ENCODE measurements at places on chromosomes 16 and 17. TPM values are rescaled to one million over a fixed set of nuclear protein-coding genes. Genes with fewer than 3 reads are reported as not detected.

DNA sequence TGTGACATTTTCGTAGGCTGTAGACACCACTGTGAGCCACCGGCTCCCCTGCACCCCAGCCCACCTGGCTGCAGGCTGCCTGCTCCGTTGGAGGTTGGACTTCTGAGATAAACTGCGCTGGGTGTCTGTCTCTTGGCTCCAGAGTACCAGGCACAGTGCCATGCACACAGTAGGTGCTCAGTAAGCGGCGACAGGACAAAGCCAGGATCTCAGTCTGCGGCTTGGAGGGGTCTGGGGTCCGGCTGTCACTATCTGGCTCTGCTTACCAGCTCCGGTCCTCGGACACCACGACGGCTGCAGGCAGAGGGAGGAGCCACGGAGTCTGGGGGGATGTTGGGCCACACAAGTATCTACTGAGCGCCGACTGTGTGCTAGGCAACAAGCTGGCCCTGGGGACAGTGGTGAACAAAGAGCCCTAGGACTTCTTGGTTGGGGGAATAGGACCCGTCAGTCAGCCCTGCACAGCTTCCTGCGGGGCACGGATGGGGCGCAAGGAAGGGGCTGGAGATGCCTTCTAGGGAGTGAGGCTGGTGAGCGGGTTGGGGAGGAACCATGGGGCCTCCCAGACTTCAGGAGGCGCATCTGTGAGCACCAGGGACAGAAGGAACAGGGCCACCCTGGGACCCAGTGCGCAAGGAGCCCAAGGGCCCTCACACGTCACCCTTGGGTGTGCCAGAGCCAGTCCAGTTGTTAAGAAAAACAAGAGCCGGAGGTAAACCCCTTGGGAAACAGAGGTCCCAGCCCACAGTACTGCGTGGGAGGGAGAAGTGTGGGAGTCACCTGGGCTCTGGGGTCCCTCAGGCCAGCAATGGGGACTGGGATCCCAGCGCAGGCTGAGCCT lies 17.3 kb downstream of the JPH3 start:
- H3K4me1 ChIP-seq, result no peaks in the 10 kb centered on the region
- peaks cover 42% of the 10 kb centered on the region for H3K27me3 ChIP-seq
- no peak overlapping the region for H3K4me3 ChIP-seq
- no peak overlapping the region for H3K27ac ChIP-seq
- no peak for DNase-seq
- H3K36me3 ChIP-seq, result no peaks in the 10 kb centered on the region

DNA sequence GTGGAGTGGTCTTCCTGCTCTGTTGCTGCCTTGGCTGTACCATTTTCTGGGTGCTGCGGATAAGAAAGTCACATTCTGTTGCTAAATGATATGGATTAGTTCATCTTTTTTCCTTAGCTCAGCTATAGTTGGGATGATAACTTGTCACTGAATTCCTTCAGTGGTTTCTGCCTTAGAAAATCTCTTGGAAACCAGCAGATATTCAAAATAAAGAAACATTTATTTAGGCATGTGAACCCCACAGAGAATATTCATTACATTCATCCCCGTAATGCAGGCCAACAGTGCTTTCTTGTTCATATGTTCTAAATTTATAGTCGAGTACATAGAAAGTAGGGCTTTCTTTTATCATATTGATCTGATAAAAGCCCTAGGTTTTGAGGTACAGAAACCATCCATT lies 151.3 kb downstream of the CYB561 start:
- H3K4me1 ChIP-seq, result no peaks in the 10 kb centered on the region
- H3K4me3 ChIP-seq, result no peak overlapping the region
- no peak for DNase-seq
- H3K27ac ChIP-seq, result no peak overlapping the region
- H3K27me3 ChIP-seq, result no peaks in the 10 kb centered on the region
- no peaks in the 10 kb centered on the region for H3K36me3 ChIP-seq

DNA sequence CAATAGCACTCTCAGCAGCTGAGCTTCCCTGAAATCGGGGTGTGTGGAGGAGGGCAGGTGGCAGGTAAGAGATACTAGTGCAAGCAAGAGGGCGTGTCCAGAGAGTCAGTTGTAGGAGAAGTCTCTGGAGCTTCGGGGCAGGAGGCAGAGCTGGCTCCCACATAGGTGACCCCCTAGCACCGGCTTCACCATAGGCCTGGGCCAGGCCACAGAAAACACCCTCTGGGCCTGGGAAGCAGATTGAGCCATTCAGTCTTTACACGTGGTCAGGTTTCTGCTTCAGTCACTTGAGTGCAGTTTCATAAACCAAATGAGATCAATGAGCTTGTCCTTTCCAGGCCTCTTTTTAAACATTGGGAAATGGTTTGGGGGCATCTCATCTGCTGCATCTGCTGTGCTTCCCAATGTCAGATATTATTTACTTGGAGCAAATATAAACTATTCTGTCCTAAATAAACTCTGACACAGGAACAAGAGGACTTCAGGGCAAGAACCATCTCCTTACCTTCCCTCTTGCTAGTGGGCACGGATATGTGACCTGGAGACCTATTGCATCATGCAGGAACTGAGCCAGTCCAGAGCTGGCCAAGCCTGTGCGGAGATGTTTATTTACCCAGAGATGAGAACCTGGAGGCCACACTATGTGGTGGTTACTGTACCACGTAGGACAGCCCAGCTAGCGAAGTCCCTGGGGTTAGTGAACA lies 16.1 kb downstream of the CCR7 start:
- H3K4me1 ChIP-seq, result peaks cover 86% of the 10 kb centered on the region
- H3K27ac ChIP-seq, result peak overlapping the region; percentile 24
- peaks cover 13% of the 10 kb centered on the region for H3K36me3 ChIP-seq
- H3K4me3 ChIP-seq, result no peak overlapping the region
- DNase-seq, result no peak

GRCh38 chr16:81610144-81610842 lies 165.7 kb downstream of the CMIP start:
- H3K36me3 ChIP-seq, result peaks cover 26% of the 10 kb centered on the region
- H3K27me3 ChIP-seq, result no peaks in the 10 kb centered on the region
- H3K4me3 ChIP-seq, result no peak overlapping the region
- no peak overlapping the region for H3K27ac ChIP-seq
- DNase-seq, result no peak

- no peak overlapping the region for H3K4me3 ChIP-seq
- H3K4me1 ChIP-seq, result no peaks in the 10 kb centered on the region
- H3K36me3 ChIP-seq, result no peaks in the 10 kb centered on the region
- no peak for DNase-seq
- H3K27me3 ChIP-seq, result no peaks in the 10 kb centered on the region
Measured at GRCh38 chr17:22461460-22462145, 769.3 kb downstream of the KCNJ18 start.

DNA sequence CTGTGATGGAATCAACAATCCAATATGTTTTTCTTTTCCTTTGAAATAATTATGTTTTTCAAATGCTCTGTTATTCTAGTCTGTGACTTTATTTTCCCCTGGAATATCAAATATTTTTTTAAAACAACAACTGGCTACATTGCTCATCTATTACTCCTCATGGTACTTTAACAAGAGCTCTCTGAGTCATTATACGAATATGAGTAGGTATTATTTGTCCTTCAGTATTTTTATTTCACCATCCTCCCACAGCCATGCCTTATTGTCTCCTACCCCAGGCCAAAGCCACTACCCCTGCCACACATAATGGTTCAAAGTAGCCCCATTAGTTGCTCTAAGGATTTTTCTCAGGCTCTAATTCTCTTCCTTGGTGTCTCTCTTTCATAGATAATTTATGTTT lies 1572.3 kb downstream of the CDH8 start:
- no peaks in the 10 kb centered on the region for H3K36me3 ChIP-seq
- no peak overlapping the region for H3K27ac ChIP-seq
- no peak overlapping the region for H3K4me3 ChIP-seq
- H3K27me3 ChIP-seq, result no peaks in the 10 kb centered on the region
- no peaks in the 10 kb centered on the region for H3K4me1 ChIP-seq

GRCh38 chr16:8952281-8952751 lies 11.4 kb downstream of the USP7 start:
- H3K36me3 ChIP-seq, result no peaks in the 10 kb centered on the region
- H3K27ac ChIP-seq, result no peak overlapping the region
- no peak overlapping the region for H3K4me3 ChIP-seq
- DNase-seq, result no peak

WNT9B gene
- total RNA-seq, result not detected

NACA2 gene
- not detected for total RNA-seq

VAT1L gene
- not detected for total RNA-seq

All from T-cell (primary cell).